ENCODE measurements at places on chromosomes 7 and 10.

DNA sequence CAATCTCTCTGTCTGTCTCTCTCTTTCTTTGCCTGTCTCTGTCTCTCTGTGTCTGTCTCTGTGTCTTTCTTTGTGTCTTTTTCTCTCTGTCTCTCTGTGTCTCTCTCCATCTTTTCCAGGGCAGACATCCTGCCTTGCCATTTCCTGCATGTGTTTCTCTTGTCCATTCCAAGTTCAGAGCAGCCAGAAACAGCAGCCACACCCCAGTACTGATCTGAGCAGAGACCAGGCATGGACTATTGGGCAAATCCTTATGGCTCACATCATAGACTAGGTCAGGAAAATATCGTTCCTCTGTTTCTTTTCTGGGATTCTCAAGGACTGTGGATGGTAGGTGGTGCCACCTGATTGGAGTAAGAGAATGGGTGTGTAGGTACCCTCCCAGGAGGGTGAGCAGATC lies 95.8 kb downstream of the RAMP3 start:
- no peak for DNase-seq

DNA sequence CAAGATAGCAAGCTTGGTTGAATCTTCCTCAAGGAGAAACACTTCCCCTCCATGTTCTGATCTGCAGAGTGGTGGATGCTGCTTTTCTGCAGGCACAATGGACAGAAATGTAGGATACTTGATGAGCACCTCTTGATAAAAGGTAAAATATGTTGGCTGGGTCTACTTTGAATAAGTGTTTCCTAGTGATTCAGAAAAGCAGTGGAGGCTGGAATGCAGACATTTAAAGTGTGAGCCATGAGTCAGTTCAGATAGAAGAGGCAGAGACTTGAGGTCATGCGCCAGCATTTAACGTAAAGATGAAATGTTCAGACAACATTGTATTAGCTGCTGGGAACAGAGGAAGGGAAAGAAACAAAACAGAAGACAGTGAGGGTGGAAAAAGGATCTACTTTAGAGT lies 403.1 kb downstream of the ADRA2A start:
- no peak for DNase-seq

- DNase-seq = peak; percentile 29
Observed at GRCh38 chr7:74656441-74656836, 1.1 kb upstream of the GTF2I start.

DNA sequence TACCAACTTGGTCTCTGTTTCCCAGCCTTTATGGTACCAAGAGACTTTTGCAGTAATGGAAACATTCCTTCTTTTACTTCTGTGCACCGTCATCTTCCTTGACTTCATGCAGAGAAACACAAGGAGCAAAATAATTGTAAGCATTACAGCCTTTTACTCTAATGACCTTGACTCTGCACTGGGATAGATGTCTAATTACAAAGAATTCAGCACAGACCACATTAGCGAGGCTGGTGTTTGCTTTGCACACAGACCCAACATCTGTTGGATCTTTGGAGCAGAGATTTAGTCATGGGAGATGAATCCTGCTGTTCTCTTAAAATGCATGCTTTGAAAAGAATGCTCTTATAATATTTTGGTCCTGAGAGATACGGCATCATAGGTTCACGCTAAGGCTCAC lies 261.6 kb downstream of the TWIST1 start:
- no peak for DNase-seq

DNA sequence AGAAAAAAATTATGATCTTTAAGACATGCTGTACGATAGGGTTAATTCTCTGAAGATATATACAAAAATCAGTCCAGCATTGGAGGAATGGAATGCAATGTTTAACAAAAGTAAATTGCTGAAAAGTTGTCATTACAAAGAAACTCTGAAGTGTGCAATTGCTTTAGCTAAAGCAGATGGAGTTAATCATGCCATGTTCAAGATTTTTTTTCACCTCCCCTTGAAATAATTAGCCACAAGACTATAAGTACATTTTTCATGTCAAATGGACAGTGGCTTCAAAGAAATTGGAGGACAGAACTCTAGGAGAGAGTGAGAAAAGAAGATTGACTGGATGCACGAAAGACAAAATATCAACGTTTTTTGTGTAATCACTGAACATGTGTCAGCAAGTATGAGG lies 63.1 kb upstream of the MEOX2 start:
- DNase-seq = no peak

DNA sequence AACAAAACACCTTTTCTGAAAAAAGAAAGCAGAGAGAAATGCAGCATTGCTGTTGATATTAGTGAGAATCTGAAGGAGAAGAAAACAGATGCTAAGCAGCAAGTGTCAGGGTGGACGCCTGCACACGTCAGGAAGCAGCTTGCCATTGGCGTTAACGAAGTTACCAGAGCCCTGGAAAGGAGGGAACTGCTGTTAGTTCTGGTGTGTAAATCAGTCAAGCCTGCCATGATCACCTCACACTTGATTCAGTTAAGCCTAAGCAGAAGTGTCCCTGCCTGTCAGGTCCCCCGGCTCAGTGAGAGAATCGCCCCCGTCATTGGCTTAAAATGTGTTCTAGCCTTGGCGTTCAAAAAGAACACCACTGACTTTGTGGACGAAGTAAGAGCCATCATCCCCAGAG lies 6.4 kb downstream of the RPP38 start:
- DNase-seq = no peak

- DNase-seq = peak; percentile 2
Observed at GRCh38 chr7:87398446-87398845, 53.0 kb downstream of the CROT start.

GRCh38 chr7:20279979-20280378 lies 50.7 kb upstream of the ITGB8 start:
- DNase-seq = no peak

DNA sequence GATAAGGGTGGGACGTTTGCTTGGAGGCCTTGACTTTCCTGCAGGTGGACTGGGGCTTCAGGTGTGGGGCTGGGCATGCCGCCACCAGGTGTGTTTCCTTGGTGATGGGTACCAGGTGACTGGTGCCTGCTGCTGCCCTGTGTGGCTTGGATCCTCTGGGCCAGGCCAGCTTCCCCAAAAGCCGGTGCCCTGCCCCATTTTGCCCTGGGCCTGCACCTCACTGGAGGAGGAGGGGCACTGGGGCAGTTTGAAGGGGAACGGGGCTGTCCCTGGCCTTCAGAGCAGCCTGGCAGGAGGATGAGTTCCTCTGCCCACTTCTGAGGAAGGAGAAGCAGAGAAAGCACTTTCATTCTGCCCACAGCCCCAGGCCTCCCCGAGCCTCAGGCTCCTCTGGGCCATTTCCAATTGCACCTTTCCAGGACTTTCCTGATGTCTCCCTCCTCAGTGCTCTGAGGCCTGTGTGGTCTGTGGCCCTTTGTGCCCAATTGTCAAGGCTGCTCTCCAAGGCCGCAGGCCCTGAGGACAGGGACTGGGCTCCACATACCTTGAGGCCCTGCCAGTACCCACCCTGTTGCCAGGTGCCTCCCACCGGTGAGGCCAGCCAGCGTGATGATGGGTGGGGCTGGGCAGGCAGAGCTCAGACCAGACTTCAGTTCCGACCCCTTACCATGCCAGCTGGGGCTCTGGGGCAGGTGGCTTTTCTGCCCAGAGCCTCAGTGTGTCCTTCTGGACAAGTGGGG lies 25.3 kb upstream of the SMARCD3 start:
- no peak for DNase-seq

DNA sequence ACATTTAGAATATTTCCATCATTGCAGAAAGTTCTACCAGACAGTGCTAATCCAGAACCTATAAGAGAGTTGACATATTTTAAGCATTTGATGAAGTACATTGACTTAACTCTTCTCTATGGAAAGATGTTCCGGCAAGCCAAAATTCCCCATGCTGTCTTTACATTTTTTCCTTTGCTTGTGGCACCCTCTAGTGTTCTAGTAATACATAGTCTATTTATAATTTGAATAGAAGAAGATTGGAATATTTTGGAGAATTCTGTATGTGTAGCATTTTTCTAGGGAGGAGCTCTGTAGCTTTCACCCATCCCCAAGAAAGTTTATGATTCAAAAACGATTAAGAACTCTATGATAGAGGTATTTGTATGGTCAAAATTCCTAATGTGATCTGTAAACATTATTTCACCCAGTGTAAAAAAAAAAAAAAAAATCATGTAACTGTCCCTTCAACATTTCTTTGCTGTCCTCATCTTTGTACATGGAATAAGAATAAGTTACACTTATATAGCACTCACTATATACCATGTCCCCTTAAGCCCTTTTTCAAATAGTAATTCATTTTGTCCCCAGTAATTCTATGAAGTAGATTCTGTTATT lies 33.2 kb downstream of the NRF1 start:
- DNase-seq = no peak

Data from H54 (cell line).